Kidney epithelial cell (primary cell): ENCODE measurements at places on chromosomes 2 and 18. TPM values are rescaled to one million over a fixed set of nuclear protein-coding genes. Genes with fewer than 3 reads are reported as not detected.

RFTN2 gene
- total RNA-seq, result under 0.01 and 0.07 TPM in 2 replicates

OTX1 gene
- not detected in 2 replicates for total RNA-seq

SKOR2 gene
- not detected in 2 replicates for total RNA-seq

ANKRD62 gene
- total RNA-seq, result not detected in 2 replicates

CRYGC gene
- total RNA-seq, result not detected in 2 replicates

DSG2 gene
- 154 and 155 TPM in 2 replicates for total RNA-seq

PTPRM gene
- 59.8 and 65.5 TPM in 2 replicates for total RNA-seq

ASB3 gene
- total RNA-seq, result 12.9 and 17.3 TPM in 2 replicates

TRABD2A gene
- total RNA-seq, result 0.34 and 0.50 TPM in 2 replicates
